Fibroblast of the conjunctiva (primary cell): ENCODE measurements at places on chromosomes 12 and 14.

DNA sequence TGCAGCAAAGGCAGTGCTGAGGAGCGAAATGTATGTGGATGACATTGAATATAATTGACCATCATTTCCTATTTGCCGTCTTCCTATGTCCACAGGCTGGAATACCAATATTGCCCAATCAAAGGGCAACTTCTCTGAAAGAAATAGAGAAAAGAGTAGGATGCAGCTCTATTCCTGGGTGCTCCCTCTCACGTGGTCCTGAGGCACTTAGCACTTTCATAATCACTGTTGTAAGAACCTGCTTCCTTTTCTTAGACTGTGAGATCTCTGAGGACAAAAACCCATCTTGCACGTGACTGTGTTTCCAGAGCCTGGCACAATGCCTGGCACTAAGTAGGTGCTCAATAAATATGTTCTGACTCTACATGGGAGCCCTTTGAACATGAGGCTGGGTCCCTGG is 122.7 kb upstream of the CPM start:
- DNase-seq, result no peak

- peak; percentile 27 for DNase-seq
Observed at GRCh38 chr14:67428501-67429031, 16.6 kb upstream of the PLEK2 start.

DNA sequence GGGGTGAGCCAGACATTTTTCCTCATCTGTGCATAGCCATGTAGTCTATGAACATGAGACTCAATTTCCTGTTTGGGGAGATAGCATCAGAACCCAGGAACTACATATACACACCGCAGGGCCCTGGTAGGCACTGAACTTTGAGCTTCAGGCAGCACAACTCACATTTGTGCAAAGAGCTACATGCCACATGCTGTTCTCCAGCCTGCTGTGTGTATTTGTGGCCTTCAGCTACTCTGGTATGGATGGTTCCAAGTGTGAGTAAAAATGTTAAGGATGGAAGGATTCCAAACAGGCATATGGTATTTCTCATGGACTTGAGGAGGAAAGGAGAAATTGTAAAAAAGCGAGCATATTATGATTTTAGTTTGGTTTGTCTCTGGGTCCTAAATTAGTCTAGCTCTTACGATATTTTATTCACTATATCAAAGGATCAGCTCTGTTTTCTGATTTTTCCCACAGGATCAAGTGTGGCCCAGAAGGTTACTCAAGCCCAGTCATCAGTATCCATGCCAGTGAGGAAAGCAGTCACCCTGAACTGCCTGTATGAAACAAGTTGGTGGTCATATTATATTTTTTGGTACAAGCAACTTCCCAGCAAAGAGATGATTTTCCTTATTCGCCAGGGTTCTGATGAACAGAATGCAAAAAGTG is 422.4 kb upstream of the OR4E1 start:
- no peak for DNase-seq

DNA sequence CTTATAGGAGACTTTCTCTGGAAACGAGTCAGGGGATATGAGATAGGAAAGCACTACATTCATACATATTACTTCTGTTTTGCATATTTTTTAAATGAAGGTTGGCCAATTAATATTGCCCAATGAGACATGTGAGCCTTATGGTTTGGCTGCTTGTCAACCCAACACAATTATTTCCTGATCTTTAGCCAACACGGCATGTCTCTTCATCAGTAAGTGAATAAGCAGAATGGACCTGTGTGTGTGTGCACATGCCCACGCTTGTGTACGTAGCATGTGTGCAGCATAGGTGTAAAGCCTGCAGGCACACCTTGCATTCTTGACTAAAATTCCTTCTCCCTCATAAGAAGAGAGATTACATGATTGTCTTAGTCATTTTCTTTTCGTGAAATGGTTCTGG is 88.3 kb downstream of the STON2 start:
- peak; percentile 8 for DNase-seq

GRCh38 chr14:50745401-50746058 is 77.4 kb upstream of the SAV1 start:
- DNase-seq, result no peak

DNA sequence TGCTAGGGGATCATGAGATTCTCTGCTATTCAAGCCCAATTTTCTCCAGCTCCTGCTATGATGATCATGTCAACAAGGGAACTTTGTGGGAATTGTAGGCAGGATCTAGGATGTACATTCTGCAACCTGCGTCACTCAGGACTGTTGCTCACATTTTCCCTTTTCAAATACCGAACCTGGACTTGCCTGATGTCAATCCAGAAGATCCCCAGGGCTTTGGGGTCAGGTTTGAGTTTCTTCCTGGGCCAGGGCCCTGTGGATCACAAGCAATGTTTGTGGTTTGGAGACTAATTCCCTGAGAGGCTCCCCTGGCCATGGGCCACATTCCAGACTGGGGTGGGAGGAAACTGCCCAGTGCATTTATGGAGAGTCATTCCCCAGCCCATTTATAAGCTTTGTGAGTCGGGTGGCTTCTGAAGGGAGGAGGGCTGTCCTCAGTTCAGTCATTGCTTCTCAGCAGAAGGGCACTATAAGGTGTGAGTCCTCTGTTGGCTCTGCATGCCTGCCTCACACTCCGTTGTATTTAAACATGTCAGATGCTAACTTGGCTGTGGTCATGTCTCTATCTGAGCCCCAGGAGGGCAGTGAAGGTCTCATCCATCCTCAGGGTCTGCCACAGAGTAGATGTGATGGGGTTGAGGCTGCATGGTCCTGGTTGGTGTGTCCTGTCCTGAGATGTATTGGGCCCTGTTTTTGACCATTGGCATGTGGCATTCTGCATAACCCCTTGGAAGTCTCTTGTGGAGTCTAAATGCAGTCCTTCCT is 6.5 kb downstream of the KRT86 start:
- DNase-seq, result peak; percentile 96

GRCh38 chr12:27822076-27822712 is 42.2 kb upstream of the MANSC4 start:
- DNase-seq, result no peak

DNA sequence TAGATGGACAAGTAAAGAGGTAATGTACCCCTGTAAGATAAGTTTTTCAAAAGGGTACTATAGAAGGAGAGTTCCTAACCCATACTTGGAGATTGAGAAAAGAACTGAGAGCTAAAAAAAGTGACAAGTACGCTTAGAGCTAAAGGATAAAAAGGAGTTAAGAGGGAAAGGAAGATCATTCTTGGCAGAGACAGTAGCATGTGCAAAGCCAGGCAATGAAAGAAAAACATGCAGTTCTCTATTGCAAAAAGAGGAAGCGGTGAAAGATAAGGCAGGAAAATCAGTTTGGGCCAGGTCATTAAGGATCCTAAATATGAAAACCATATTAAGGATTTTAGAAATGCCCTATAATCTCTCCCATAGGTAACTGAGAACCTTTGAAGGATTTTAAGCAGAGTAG is 500.4 kb upstream of the GARIN6 start:
- no peak for DNase-seq

DNA sequence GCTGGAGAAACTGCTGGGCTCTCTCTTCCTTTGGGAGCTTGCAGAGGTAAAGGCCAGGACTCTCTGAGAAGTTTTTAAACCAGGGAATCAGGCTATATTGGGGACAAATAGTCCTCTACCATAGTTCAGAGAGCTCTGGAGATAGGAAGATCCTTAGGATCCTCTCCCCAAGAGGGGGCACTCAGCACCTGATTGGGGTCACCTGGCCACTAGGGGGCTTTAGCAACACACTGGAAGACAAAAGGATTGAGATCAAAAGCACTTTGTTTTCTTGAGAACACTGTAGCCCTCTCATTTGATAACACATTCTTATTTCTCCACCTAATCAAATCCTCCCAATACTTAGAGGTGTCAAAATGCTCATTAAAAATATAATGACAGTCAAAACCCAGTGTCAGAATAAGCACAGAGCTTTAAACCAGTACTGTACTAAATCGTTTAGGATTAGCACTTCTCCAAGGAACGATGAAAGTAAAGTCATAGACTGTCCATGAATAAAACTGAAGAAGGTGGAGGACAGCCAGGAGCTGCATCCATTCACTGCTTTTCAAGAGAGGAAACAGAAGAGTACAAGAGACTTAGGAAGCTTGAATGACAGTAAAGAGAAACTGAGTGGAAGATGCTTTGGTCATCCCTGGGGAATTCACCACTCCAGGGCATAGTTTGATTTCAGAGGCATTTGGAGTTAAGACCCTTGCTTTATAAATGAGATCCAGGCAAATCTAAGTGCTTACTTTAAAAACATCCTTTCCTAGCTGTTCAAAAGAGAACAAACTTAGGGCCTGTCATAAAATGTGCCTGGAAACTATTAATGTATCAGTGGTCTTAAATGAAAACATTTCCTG is 26.5 kb downstream of the BMP4 start:
- DNase-seq, result no peak

DNA sequence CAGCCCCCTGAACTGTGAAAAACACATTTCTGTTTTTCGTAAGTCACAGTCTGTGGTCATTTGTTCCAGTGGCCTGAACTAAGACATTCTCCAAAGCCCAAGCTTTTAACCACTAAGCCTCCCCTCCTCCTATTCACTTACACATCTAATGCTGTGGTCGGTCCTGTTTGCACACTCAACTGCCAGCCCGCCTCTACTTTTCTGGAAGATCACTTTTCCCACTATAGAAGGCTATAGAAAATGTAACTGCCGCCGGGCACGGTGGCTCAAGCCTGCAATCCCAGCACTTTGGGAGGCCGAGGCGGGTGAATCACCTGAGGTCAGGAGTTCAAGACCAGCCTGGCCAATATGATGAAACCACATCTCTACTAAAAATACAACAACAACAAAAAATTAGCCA is 524.7 kb upstream of the TMEM132C start:
- DNase-seq, result no peak

GRCh38 chr14:99543370-99543769 is 60.6 kb downstream of the CCDC85C start:
- DNase-seq, result no peak

DNA sequence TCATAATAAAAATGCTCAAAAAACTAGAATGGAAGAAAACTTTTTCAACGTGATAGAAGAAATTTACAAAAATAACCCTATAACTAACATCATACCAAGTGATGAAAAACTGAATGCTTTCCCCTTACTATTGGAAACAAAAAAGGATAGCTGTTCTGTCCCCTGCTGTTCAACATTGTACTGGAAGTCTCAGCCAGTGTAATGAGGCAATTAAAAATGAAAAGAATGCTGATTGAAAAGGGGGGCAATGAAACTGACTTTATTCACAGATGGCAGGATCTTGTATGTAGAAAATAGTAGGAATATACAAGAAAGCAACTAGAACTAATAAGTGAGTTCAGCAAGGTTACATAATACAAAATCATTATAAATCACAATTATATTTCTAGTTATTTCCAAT is 337.9 kb upstream of the KITLG start:
- DNase-seq, result no peak

DNA sequence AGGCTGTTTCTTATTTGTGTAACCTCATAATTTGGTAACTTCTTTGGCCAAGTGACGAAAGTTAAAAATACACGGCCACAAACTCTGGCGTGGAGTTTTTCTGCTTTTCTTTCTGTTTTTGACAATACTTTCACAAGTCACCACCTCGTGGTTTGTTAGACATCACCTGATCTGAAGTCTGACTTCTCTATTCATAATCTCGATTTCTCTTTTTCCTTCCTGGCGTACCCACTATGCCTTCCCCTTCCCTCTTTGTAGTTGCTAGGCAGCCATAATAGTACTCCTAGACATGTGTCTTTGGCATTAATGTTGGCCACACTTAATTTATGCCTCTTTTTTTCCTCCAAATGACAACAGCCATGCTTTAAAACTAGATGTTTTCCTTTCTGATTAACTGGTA is 97.6 kb downstream of the POLR3B start:
- DNase-seq, result no peak

DNA sequence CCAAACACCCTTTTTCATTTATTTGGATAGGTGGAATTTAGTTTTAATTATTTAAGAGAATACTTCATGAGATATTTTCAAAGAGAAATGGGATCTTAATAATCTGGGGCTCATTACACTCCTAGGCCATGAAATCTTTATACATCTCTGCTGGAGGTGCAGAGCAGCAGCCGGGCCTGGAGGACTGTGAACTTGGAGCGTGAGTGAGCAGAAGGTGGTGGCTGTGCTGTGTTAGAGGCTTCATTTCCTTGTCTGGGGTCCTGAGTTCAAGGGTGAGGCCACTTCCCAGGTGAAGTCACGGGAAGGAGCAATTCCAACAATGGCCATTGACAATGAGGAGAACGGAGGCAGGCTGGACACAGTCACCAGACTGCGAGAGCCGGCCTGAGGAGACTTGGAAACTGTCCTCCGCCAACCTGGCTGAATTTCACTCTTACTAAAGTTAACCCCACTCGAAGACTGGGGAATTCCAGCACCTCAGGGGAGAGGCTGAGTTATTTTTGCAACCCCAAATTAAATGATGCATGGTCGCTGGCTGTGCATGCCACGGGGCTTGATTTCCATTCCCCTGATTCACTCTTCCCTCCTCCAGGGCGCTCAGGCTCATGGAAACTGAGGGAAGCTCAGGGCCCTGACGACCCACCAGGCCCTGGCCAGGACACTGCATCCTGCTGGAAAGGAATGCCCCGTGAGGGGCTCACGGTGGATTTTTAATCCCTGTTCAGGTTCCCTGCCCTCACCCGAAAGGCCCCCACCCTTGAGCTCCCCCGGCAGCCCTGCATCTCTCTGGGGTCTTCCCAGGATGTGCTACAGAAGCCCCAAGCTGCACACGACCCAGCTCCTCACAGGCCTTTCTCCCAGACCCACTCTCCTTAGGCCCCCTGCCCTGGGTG is 22.6 kb upstream of the TRAF3 start:
- DNase-seq, result no peak

- DNase-seq, result no peak
Observed at GRCh38 chr14:80545935-80546854, 334.9 kb upstream of the DIO2 start.

DNA sequence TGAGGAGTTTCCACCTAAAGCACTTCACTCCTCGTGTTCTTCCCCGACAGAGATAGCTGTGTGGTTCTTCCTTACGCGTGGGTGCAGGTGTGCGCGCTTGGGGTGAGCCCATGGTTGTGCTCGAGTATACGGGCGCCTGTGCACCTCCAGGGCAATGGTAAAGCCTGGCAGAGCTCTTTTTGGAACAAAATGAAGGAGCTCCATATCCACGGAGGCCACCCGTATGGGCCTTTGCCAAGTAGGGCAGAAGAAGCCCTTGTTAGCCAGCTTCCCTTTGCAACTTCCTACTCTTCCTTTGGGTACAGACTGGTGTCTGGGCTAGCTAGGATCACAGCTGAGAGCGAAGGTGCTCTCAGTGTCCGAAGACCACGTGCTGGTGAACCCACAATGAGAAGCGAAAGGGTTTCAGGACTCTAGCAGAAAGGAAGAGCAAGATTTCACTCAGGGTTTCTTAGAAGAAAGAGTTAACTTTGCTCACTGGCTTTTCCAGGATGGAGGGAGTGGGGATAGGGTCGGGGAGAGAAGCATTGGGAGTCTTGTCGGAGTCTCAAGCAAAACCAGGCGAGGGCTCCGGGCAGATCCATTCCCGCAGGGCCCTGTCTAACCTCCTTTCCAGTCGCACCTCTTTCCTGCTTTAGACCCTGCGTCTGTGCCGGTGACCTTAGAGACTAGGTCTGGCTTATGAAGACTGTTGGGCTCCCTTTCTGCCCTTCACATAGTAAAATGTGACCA is 960 bp upstream of the LRFN5 start:
- DNase-seq, result no peak

GRCh38 chr12:113464452-113464775 is 7.3 kb downstream of the LHX5 start:
- no peak for DNase-seq

GRCh38 chr12:123131291-123131832 is 19.5 kb downstream of the PITPNM2 start:
- no peak for DNase-seq
